ENCODE measurements at places on chromosomes 3 and 15.
A peak's percentile ranks its signal among the peaks of the same experiment; 100 is the strongest.

GRCh38 chr3:153070511-153070868 lies 91.5 kb upstream of the RAP2B start:
- DNase-seq = no peak

GRCh38 chr3:47512416-47513124 lies 942 bp downstream of the ELP6 start:
- peak; percentile 4 for DNase-seq

DNA sequence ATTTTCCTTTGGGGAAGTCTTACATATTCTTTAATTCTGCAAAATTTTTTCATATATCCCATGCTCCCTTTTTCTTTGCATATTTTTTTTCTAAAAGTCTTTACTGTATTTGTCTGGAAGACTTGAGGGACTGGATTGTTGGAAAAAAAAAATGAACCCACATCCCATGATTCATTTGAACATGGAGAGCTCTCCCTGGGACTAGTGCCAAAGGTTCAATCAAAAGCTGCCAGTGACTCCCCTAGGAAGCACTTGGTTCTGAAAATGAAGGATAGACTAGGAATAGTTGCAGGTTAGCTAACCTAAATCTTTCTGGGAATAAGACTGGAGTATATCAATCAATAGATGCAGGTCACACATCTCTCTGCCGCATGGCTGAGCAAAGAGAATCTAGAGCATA lies 16.4 kb upstream of the BNC1 start:
- DNase-seq = no peak

- no peak for DNase-seq
Observed at GRCh38 chr3:179432021-179432420, 19.2 kb downstream of the GNB4 start.

GRCh38 chr3:73055583-73055982 lies 5.9 kb upstream of the EBLN2 start:
- DNase-seq = no peak

DNA sequence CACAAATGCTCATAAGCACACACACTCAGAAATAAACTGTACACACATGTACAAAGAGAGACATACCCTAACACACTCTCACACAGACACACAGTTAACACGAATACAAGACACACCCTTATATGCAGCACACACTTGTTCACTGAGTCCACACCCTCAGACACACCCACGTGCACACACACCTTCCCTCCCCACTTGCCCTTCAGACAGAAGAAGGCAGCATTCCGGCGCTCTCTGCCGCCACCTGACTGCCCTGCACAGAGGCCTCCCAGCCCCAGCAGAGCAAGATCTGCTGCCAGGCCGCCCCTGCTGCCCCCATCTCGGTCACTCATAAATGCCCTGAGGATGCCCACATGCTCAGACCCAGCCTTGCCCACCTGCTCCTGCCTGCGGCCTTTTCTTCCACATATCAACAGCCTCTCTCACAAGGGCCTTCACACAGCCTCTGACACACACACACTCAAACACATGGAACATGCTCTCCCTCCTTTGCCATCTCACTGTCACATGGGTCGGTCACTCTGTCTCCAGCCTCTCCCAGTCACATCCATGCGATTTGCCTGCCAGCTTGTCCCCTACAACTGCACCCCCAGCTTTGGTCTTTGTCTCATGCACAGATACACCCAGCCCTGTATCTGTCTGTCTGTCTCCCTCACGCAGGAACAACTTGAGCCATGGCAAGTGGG lies 71.1 kb downstream of the EPHB3 start:
- no peak for DNase-seq

GRCh38 chr15:68819495-68820294 lies 1.0 kb downstream of the ANP32A start:
- peak; percentile 31 for DNase-seq

DNA sequence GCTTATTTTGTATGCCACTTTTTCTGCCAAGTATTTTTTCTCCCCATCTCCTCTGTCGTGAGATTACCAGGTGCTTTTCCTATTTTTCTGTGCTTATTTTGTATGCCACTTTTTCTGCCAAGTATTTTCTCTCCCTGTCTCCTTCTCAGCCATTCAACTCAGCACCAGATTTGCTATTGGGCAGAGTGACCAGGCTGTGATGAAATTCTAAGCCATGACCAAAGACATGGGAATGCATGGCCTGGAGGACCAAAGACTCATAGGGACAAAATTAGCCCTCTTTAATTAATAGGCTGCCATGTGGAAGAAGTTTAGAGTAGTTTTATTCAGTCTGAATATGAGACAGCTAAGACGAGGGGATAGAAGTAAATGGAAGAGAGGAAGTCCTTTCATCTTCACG lies 257.4 kb downstream of the SQOR start:
- DNase-seq = no peak

DNA sequence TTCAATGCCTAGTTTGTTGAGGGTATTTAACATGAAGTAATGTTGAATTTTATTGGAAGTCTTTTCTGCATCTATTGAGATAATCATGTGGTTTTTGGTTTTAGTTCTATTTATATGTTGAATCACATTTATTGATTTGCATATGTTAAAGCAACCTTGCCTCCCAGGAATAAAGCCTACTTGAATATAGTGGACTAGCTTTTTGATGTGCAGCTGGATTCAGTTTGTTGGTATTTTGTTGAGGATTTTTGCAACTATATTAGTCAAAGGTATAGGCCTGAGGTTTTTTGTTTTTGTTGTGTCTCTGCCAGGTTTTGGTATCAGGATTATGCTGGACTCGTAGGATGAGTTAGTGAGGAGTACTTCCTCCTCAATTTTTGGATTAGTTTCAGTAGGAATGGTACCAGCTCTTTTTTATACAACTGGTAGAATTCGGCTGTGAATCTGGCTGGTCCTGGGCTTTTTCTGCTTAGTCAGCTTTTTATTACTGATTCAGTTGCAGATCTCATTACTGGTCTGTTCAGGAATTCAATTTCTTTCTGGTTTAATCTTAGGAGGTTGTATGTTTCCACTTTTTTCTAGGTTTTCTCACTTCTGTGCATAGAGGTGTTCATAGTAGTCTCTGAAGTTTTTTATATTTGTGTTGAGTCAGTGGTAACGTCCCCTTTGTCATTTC lies 209.8 kb upstream of the RBMS3 start:
- DNase-seq = peak; percentile 29

- no peak for DNase-seq
Observed at GRCh38 chr15:35058534-35059054, 26.5 kb downstream of the NANOGP8 start.

GRCh38 chr15:83206526-83207008 lies 1.1 kb downstream of the HDGFL3 start:
- no peak for DNase-seq

GRCh38 chr3:46695177-46695961 lies 1.9 kb upstream of the ALS2CL start:
- no peak for DNase-seq

- no peak for DNase-seq
Observed at GRCh38 chr3:98808071-98808470, 44.9 kb downstream of the ST3GAL6 start.

- no peak for DNase-seq
Observed at GRCh38 chr3:119812491-119813058, 30.7 kb downstream of the NR1I2 start.

GRCh38 chr3:151467069-151467468 lies 6.2 kb upstream of the IGSF10 start:
- no peak for DNase-seq

DNA sequence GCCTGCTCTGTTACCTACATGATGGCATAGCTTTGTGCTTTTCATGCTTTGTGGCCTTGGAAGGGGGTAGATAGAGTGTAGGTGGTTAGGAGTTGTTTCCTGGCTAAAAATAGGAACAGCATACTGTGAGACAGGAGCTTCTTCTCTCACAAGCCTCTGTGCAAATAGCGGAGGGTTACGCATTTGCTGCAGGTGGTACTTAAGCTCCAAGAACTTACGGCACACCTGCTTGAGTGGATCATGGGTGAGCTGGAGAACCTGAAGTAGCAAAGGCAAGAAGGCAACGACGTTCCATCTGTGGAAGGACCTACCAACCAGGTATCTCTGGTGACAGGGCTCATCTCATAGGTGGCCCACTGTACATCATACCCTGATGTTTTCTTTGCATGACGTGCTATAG lies 66.0 kb downstream of the ST6GAL1 start:
- no peak for DNase-seq

DNA sequence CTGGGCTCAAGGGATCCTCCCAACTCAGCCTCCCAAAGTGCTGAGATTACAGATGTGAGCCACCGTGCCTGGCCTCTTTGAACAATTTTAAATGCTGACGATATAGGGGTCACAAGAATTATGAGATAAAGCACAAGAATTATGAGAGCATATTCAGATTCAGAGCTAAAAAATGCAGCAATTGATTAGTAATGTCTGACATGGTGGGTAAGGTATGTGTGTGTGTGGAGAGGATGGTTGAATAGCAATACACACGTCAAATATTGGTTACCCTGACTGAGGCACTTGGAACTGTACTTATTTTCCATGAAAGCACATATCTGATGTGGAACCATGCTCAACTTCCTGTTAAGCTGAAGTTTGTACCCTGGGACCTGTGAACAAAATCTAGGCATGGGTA lies 115.6 kb downstream of the EOMES start:
- DNase-seq = peak; percentile 43

DNA sequence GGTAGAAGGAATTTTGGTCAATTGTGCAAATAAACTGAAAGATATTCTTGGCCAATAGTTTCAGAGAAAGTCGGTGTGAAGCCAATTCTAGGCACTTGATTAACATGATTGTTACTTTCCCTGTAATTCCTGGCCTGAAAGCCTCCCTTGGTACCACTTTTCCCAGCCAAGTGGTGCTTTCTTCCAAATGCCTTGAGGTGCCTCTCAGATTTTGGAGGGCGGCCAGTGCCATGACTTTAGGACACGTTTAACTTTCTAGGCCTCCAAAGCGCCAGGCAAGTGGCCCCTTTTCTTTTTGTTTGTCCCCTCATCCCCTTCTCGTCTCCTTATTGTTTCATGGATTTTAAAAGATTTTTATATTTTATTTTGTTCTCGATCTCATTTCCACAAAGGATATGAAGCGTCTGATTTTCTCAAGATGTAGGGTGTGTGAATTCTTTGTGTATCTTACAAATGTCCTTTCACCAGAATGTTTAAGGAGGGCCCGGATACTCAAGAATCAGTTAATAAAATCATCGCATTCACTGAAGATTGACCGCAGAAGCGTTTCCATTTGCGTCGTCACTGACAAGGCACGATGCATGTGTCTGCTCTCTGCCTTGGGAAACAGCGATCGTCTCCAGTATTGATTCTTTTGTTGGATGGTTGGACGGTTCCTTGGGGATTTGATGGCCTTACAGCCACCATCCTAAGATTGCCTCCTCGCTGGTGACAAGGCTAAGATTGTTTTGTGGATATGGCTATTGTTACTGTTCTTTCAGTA lies 87.8 kb downstream of the ASB7 start:
- no peak for DNase-seq

DNA sequence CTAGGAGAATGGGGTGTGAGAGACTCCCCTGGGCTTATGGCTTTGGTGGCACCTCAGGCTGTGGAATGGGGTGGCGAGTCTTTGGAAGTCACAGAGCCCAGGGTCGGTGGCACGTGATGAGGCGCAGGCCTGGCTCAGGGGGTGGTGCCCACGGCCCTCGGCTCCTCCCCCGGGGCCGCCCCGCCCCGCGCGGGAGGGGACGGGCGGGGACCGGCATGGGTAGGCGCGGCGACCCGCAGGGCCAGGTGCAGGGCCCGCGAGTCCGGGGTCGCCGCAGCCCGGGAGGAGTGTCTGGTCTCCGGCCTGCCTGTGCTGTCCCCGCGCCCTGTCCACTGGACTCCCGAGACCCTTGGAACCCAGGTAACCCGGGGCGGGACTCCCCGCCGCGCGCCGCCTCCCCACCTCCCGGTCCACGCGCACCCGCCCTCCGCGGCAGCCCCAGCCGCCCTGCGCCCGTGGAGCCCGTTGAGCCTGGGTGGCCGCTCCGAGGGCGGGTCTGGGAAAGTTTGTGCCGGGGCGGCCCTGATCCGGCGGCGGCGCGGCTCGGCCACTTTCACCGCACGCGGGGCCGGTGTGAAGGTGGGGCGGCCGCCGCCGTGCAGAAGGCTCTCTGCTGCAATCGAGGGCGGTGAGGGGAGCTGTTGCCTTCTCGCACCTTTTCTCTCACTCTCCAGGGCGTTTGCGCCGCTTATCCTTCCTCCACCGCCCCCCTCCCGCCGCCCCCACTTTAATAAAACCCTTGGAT lies at the start of gene PAQR5:
Gene PAQR5, plus strand, starts transcription at position 216 of the 745 bp plus-strand sequence. CDS start 61,169 bp downstream, outside the sequence.
- no peak for DNase-seq

DNA sequence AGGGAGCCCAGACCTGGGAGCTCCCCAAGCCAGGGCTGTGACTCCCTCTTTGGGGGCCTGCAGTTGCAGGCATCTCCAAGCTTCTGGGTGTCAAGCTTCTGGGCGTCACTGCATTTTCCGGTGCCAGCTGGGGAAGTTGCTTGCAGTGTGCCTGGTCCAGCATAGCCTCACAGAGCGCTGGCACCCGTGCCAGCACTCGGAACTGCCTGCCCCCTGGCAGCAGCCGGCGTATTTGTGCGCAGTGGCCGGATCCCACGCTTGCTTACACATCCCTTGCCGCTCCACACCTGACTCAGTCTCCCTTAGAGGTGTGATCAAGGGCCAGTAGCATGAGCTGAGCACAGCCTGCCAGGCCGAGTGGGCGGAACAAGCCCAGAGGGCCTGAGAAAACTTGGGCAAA lies 37.0 kb downstream of the COMMD2 start:
- DNase-seq = no peak

- DNase-seq = no peak
Observed at GRCh38 chr15:61828008-61828407, 232.2 kb downstream of the VPS13C start.

GRCh38 chr15:69074001-69074842 lies 59.7 kb downstream of the NOX5 start:
- DNase-seq = peak; percentile 39

- no peak for DNase-seq
Observed at GRCh38 chr3:140599496-140599895, 78.4 kb upstream of the TRIM42 start.

- no peak for DNase-seq
Observed at GRCh38 chr3:21722301-21722700, 28.7 kb downstream of the ZNF385D start.

DNA sequence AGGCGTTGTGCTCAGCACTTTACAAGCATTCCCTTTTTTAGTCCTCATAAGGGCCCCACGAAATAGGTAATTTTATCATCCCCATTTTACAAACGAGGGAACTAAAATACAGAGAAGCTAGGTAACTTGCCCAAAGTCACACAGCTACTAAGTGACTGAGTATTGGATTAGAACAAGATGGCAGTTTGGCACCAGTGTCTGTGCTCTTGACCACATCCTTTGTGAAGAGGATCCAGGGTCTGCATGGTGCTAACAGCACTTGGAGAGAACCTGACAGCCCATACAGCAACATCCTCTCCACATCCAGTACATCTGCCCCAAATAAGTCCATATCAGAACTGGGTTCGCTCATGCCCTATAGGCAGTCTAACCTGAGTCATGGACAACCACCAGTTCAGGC lies 21.8 kb upstream of the DAPK2 start:
- no peak for DNase-seq

DNA sequence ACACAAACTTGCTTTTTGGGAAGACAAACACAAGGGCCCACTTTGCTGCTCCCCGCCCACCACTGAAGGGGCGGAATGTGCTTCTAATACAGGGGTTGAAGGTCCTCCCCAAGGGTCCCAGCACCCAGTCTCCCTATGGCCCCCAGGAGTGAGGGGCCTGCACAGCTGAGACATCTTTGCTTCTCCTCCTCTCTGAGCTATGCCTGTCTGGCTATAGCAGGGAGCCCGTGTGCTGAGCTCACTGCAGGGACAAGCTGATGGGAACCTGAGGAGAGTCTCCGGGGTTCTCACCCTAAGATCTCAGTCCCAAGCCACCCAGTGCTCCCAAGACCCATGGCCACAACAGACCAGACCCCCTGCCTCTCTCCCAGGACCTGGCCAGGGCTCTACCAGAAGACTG lies 61.1 kb upstream of the ACAN start:
- DNase-seq = no peak

GRCh38 chr15:65300924-65301441 lies 3.5 kb upstream of the RNU5B-1 start:
- no peak for DNase-seq
